ENCODE measurements at places on chromosomes 2 and 18. TPM values are rescaled to one million over a fixed set of nuclear protein-coding genes. Genes with fewer than 3 reads are reported as not detected.
A peak's percentile ranks its signal among the peaks of the same experiment; 100 is the strongest.

GRCh38 chr2:55048508-55049042 is 1.7 kb downstream of the RTN4 start:
- peak; percentile 71 for DNase-seq
- H3K36me3 ChIP-seq: no peaks in the 10 kb centered on the region
- peak overlapping the region; percentile 98 for H3K27ac ChIP-seq
- peak overlapping the region; percentile 98 for H3K4me3 ChIP-seq

DNA sequence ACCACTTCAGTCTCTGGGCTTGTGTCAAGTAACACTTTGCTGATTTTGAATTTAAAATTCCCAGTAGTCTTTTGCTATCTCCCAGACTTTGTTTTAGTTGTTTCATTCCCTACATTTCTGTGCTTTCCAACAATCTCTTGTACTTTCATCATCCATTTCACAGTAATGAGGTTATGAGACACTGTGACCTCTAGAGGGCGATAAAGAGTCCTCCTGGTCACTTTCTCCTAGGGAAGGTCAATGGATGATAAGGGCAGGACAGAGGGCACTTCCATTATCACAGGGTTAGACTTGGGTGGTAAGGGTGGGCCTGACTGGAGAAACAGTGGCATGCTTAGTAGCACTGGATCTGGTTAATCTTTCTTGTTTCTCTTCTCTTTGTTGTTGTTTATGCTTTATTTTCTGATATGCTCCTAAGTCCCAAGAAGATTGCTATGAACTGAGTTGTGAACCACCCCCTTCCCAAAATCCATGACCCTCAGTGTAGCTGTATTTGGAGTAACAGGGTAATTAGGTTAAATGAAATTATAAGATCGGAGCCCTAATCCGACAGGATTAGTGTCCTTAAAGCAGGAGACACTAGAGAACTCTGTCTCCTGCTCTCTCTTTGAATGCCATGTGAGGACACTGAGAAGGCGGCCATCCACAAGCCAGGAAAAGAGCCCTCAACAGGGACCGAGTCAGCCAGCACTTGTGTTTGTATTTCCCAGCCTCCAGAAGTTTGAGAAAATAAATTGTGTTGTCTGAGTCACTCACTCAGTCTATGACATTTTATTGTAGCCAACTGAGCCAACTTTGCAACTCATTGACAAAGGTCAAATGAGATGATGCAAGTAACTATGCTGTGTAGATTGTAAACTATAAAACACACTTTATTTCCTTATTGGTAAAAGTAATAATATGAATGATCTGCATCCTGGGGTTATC is 779.2 kb downstream of the CNTNAP5 start:
- DNase-seq: peak; percentile 43
- H3K27ac ChIP-seq: no peak overlapping the region
- no peaks in the 10 kb centered on the region for H3K36me3 ChIP-seq
- no peaks in the 10 kb centered on the region for H3K27me3 ChIP-seq
- no peaks in the 10 kb centered on the region for H3K4me1 ChIP-seq

GRCh38 chr2:219122202-219122980 is 38.2 kb downstream of the NHEJ1 start:
- no peak overlapping the region for H3K4me3 ChIP-seq
- peaks cover 23% of the 10 kb centered on the region for H3K4me1 ChIP-seq
- no peaks in the 10 kb centered on the region for H3K27me3 ChIP-seq
- H3K36me3 ChIP-seq: no peaks in the 10 kb centered on the region

DNA sequence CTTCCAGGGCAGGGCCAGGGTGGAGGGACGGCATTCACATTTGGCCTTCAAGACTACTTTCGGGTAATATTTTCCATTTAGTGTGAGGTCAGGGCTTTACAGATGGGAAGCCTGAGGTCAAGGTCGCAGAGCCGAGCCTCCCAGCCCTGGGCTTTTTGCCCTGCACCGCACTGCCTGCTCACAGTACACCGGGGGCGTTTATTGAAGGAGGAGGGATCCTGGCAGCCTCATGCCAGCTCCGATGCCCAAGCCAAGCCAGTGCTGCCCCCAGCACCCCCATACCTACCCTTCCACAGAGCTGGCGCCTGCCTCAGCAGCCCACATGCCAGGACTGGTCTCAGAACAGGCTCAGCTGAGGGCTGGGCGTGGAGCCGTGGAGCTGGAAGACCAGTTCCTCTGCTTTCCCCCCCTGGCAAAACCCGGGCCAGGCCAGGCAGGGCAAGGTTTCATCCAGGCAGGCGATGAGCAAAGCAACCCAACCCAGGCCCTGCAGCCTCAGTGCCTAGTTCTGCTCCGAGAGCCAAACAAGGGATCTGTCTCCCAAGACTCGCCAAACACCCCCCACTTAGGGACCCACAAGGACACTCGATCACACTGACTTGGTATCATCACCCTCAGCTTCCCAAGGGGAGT is 11.9 kb downstream of the SDC1 start:
- H3K27me3 ChIP-seq: no peaks in the 10 kb centered on the region
- H3K27ac ChIP-seq: no peak overlapping the region
- no peaks in the 10 kb centered on the region for H3K4me1 ChIP-seq
- H3K4me3 ChIP-seq: no peak overlapping the region
- H3K36me3 ChIP-seq: no peaks in the 10 kb centered on the region

DNA sequence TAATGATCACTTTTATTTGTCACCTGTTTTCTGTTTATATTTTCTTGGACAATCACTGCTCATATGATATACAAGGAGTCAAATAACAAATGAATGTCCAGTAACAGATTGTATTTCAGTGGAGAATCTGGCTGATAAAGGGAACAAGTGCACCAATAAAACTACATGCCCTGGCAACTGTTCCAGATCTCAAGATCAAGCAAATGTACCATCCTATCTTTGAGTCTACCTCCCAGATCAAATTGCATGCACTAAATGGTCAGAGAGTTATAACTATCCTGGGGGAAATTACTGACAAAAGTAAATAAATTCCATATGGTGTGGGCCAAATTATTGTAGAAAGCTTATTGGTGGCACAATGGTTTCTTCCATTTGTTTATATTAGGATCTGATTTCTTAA is 452.8 kb downstream of the MBD2 start:
- no peaks in the 10 kb centered on the region for H3K4me1 ChIP-seq
- no peak overlapping the region for H3K27ac ChIP-seq
- no peaks in the 10 kb centered on the region for H3K27me3 ChIP-seq
- H3K36me3 ChIP-seq: no peaks in the 10 kb centered on the region

DNA sequence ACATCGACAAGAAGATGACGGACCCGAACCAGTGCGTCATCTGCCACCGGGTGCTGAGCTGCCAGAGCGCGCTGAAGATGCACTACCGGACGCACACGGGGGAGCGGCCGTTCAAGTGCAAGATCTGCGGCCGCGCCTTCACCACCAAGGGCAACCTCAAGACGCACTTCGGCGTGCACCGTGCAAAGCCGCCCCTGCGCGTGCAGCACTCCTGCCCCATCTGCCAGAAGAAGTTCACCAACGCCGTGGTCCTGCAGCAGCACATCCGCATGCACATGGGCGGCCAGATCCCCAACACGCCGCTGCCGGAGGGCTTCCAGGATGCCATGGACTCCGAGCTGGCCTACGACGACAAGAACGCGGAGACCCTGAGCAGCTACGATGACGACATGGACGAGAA is 14.4 kb downstream of the SALL3 start:
- H3K4me3 ChIP-seq: no peak overlapping the region
- H3K27me3 ChIP-seq: no peaks in the 10 kb centered on the region
- no peaks in the 10 kb centered on the region for H3K36me3 ChIP-seq
- no peaks in the 10 kb centered on the region for H3K4me1 ChIP-seq

Gene ALLC
- total RNA-seq: not detected

DNA sequence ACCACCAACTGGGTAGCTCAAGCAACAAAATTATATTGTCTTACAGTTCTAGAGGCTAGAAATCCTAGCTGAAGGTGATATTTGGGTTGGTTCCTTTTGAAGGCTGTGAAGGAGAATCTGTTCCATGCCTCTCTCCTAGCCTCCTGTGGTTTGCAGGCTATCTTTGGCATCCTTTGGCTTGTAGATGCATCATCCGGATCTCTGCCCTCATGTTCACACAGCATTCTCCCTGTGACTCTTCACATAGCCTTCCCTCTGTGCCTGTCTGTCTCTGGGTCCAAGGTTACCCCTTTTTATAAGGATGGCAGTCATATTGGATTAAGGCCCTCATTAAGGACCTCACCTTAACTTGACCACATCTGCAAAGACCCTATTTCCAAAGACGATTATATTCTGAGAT is 78.6 kb upstream of the MAP3K20 start:
- peak overlapping the region; percentile 83 for H3K27ac ChIP-seq
- no peaks in the 10 kb centered on the region for H3K36me3 ChIP-seq
- H3K27me3 ChIP-seq: no peaks in the 10 kb centered on the region
- H3K4me3 ChIP-seq: no peak overlapping the region
- DNase-seq: peak; percentile 55
- peaks cover 45% of the 10 kb centered on the region for H3K4me1 ChIP-seq

Gene AQP12B
- not detected for total RNA-seq

Gene EFEMP1
- total RNA-seq: 1,498 TPM

DNA sequence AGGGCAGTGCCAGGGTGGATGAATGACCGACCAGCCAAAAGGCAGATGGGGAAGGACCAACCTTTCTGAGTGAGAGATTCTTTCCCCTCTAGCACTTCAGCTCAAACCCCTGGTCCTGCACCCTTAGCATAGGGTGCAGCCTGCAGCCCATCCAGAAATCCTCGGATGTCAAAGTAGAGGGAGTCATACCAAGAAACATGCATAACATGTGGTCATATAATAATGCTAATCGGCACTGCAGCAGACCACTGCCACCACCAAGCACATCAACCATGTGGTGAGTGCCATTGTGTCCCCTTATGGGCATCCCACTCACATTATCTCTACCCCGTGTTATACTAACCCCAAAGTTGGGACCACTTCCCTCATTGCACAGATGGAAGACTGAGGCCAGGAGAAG is 17.7 kb downstream of the ATOH8 start:
- H3K4me1 ChIP-seq: peaks cover 42% of the 10 kb centered on the region
- no peak overlapping the region for H3K4me3 ChIP-seq
- peak; percentile 42 for DNase-seq
- no peaks in the 10 kb centered on the region for H3K27me3 ChIP-seq
- peak overlapping the region; percentile 95 for H3K27ac ChIP-seq

- no peak overlapping the region for H3K4me3 ChIP-seq
- H3K27me3 ChIP-seq: no peaks in the 10 kb centered on the region
- no peak overlapping the region for H3K27ac ChIP-seq
- H3K36me3 ChIP-seq: no peaks in the 10 kb centered on the region
- H3K4me1 ChIP-seq: peaks cover 4% of the 10 kb centered on the region
These were observed 48.4 kb upstream of the SPATS2L start for GRCh38 chr2:200258081-200258480.

DNA sequence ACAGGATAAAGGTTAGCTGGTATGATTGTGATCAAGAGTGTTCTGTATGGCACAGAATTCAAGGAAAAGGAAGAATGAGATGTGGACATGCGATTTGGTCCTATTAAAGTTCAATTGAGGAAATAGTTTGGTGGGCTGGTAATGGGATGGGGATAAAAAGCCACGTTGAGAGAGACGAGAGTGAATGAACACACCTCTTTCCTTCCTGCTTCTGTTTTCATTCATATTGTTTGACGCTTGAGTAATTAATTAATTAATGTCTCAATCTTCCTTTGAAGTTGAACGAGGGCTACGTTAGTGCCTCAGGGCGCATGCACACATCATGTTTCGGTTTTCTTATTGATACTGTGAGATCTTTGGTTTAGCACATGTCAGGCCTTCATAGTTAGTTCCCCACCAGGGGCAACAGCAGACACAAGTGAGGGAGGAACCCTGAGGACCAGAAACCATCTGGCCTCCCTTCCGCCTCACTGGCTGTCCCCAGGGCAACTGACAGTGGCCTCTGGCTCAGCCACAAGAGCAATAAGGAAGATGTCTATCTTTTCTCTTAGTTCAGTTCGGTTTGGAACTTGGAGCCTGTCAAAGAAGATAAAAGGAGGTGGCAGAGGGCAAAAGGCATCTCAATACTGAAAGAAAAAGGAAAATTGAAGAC is 116.0 kb downstream of the LIPG start:
- H3K27ac ChIP-seq: no peak overlapping the region
- no peaks in the 10 kb centered on the region for H3K36me3 ChIP-seq
- peaks cover 4% of the 10 kb centered on the region for H3K27me3 ChIP-seq
- DNase-seq: no peak
- no peak overlapping the region for H3K4me3 ChIP-seq

Gene ALPG
- total RNA-seq: not detected

- peak overlapping the region; percentile 51 for H3K27ac ChIP-seq
- H3K36me3 ChIP-seq: no peaks in the 10 kb centered on the region
- no peaks in the 10 kb centered on the region for H3K27me3 ChIP-seq
- H3K4me1 ChIP-seq: peaks cover 22% of the 10 kb centered on the region
These were observed 441.3 kb downstream of the RND3 start for GRCh38 chr2:150046211-150046610.

DNA sequence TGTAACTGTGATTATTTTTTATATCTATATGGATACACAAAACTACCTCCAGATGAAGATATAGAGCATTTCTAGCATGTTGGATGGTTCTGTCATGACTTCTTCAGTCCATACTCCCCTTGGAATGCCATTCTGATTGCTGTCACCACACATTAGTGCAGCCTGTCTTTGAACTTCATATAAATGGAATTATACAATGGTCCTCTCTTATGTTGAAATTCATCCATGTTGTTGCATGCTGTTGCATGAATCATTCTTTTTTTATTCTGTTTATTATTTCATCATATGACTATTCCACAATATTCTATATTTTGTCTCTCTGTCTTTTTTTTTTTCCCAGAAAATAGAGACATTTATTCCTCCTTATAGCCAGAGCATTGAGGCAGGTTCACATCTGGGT is 74.1 kb downstream of the OSBPL6 start:
- H3K27ac ChIP-seq: no peak overlapping the region
- H3K4me1 ChIP-seq: peaks cover 7% of the 10 kb centered on the region
- no peak overlapping the region for H3K4me3 ChIP-seq

DNA sequence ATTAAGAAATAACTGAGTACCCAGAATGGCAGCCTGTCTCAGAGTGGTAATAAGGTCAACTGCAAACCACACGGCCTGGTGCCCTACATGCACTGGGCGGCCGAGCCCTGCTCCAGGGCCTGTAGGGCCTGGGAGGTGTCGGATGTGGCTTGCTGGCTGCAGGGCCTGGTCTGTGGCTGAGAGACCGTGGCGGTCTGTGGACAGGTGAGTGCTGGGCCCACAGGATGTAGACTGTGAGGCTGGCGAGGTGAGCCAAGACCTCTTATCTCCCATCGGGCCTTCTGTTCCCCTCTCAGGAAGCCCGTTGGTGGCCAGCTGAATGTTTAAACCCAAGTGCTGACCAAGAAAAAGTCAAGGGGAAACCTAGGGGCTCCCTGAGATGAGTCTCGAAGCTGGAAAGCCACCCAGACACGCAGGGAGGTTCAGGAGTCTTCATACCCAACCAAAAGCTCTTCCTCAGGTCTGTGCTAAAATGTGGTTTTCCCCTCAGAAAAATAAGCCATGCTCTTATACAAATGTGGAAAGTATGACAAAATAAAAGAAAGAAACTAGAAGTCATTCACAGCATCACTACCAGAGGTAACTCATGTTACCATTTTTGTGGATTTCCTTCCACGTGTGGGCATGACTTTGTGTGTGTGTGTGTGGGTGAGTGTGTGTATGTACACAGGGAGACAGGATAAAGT is 47.7 kb upstream of the CTDP1 start:
- no peak for DNase-seq
- H3K4me3 ChIP-seq: no peak overlapping the region
- H3K36me3 ChIP-seq: no peaks in the 10 kb centered on the region
- H3K27ac ChIP-seq: no peak overlapping the region

GRCh38 chr18:4536447-4536846 is 81.3 kb upstream of the DLGAP1 start:
- no peaks in the 10 kb centered on the region for H3K36me3 ChIP-seq
- DNase-seq: no peak
- no peaks in the 10 kb centered on the region for H3K4me1 ChIP-seq
- no peaks in the 10 kb centered on the region for H3K27me3 ChIP-seq

- H3K27me3 ChIP-seq: no peaks in the 10 kb centered on the region
- peak overlapping the region; percentile 35 for H3K27ac ChIP-seq
- peaks cover 16% of the 10 kb centered on the region for H3K4me1 ChIP-seq
- H3K36me3 ChIP-seq: no peaks in the 10 kb centered on the region
- peak; percentile 4 for DNase-seq
- no peak overlapping the region for H3K4me3 ChIP-seq
These were observed 86.8 kb downstream of the METTL8 start for GRCh38 chr2:171346723-171347557.

Measured in GM23248 (cell line).